ENCODE measurements at places on chromosomes 1 and 21.

GRCh38 chr1:19936061-19936750 is 12.8 kb upstream of the PLA2G2E start:
- DNase-seq, result no peak

DNA sequence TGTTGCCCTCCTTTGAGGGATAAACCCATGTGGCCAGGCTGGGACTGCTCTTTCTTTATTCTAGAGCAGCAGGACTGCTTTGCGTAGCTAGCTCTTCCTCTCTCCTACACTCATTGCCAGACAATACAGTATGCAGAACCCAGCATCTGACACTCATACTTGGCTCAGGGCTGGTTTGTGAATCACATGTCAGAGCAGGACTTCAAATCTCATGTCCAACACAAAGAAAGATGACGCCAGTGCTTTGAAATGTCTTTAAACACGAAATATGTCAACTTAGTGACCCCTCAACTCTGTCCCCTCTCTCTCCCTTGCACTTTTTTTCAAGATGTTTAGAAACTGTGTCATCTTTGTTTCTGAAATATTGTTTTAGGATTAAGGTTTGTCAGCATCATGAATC is 135.0 kb downstream of the TGFB2 start:
- no peak for DNase-seq

- DNase-seq, result no peak
Observed at GRCh38 chr1:15272009-15272781, 25.2 kb downstream of the FHAD1 start.

DNA sequence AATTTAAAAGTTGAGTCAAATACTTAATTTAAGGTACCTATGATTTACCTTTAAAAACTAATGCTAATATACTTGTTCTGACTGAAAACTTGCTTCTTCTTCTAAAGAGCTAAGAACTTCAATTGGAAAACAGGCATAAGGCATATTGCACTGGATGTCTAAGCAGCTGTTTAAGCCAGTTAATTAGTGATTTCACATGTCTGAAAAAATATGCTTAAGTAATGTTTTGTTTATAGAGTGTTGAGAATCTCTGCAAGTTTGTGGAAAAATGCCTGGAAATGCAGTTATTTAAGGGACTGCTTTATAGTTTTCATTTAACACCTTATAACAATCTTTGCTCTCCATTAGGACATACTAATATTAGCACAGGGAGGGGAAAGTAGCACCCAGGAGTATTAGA is 28.2 kb downstream of the UBE2U start:
- no peak for DNase-seq

- DNase-seq, result no peak
Observed at GRCh38 chr1:109210058-109210457, 3.7 kb upstream of the SARS1 start.

DNA sequence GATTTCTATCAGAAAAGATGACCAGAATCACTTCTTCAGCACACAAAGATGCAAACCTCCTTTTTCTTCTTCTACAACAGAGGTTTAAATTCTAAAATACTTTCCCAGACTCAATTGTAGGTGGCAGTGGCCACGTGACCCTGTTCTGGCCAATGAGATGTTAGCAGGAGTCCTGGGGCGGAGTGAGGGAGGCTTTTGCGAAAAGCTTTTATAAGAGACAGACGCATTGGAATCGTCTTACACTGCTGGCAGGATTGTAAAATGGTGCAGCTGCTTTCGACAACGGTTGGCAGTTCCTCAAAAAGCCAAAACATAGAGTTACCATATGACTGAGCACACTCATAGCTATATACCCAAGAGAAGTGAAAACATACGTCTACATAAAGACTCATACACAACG is 87.0 kb upstream of the MAGI3 start:
- DNase-seq, result no peak

Measured in stimulated activated CD4-positive, alpha-beta T cell treated with anti-CD3 and anti-CD28 coated beads, TNF-alpha, amount 100 ng/mL, for 1 hour (primary cell).